Stimulated activated CD4-positive, alpha-beta T cell treated with anti-CD3 and anti-CD28 coated beads, Interleukin-1b, Interleukin-23, amount 100 ng/mL, for 48 hours (primary cell): ENCODE measurements at places on chromosomes 11 and 22.

- no peak for DNase-seq
Observed at GRCh38 chr22:36587289-36588154, 58.6 kb upstream of the EIF3D start.

GRCh38 chr11:2741006-2741376 is 41.2 kb upstream of the KCNQ1OT1 start:
- DNase-seq, result no peak

DNA sequence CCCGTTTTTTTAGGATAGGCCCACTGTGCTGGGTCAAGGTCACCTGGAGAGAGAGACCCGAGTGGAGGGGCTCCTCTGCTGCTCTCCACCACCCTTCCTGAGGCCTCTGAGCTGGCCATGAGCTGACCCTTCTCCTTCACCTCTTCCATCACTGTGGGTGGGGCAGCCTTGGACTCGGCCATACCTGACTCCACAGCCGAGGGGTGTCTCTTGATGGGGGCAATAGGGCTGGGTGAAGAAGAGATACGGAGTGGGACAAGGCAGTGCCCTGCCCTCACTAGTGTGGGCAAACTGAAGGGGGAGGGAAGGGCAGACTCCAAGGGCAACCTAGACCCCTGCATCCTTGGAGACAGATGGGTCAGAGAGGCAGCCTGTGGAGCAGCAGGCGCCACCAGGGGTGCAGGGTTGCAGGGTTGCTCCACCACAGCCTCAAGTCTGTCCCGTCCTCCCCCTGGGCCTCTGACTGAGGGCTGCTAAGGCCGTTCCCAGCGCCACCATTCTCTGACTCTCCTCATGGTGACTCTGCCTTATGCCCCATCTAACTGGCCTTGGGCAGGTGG is 20.1 kb upstream of the NECTIN1 start:
- DNase-seq, result no peak

DNA sequence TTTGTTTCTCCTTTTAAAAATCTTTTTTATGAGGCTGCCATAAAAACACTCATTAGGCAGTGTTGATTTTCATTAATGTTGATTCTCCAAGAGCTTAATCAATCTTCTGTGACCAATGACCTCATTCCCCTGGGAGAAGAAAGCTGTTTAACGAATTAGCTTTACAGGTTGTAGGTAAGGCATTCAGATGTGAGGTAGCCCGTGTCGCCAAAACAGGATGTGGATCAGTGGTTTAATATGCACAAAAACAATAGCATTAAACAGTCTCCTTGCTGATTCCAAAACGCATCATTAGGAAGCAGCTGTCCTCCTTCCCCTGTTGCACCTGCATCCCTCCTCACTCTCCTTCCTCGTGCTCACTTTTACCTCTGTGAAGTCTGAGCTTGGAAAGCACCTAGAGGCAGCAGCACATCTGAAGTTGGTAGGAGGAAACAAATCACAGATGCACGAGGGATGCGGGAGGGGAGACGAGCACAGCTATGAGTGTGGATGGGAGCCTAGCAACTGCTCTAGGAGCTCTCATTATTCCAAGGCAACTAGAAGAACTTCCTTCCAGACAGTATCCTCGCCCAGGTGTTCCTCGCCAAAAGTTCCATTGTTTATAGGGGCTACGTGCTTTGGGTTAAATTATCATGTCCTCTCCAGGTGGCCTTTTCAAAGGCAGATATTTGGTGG is 179.4 kb upstream of the SNX19 start:
- no peak for DNase-seq
